ENCODE measurements at places on chromosomes 2 and 18.

DNA sequence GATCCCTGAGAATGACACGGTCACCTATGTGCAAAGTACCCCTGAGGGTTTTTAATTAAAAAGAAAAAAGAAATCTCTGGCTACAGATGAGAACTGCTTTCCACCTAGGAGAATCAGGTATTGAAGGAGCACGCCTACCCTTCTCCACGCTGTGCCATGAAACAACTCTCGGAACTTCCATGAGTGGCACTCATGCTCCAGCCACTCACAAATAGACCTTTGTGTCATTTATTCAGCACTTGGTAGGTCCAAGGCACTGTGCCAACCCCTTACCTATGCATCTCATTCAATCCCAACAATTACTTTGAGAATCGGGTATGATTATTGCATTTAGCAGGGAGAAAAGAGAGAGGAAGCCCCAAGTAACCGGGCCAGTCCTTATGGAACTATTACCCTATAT lies 44.9 kb upstream of the TTC39C start:
- no peak for DNase-seq

DNA sequence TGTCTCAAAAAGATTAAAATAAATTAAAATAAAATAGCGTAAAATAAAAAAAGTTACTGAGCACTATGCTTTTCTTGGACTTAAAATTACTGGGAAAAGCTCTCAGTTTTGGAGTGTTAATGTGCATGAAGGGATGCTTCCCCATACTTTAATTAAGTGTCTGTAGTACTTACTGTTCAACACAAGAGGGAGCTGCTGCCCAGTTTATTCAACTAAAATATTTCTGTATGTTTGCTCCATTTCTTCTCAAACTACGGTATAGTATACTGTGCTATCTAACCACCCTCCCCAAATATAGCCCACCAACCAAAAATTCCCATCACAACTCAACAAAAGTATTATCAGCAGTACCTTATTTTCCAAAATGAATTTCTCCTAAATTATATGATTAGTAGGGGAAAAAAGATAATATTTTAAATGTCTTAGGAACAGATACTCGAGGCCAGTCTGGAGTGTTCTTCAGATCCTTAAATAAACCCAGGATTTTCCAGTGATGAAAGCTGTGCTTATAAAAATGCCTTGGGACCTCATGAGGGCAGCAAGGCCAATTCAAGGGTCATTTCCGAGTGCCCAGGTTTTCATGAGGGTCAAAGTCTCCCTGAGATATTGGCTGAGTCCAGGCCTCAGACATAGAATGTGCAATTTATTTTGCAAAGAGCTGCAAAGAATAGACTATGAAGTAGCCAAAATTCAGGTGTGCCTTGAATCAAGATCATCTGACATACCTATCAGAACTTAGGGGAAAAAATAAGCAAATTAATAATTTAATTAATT lies 64.1 kb downstream of the CHRNA1 start:
- peak; percentile 67 for DNase-seq

DNA sequence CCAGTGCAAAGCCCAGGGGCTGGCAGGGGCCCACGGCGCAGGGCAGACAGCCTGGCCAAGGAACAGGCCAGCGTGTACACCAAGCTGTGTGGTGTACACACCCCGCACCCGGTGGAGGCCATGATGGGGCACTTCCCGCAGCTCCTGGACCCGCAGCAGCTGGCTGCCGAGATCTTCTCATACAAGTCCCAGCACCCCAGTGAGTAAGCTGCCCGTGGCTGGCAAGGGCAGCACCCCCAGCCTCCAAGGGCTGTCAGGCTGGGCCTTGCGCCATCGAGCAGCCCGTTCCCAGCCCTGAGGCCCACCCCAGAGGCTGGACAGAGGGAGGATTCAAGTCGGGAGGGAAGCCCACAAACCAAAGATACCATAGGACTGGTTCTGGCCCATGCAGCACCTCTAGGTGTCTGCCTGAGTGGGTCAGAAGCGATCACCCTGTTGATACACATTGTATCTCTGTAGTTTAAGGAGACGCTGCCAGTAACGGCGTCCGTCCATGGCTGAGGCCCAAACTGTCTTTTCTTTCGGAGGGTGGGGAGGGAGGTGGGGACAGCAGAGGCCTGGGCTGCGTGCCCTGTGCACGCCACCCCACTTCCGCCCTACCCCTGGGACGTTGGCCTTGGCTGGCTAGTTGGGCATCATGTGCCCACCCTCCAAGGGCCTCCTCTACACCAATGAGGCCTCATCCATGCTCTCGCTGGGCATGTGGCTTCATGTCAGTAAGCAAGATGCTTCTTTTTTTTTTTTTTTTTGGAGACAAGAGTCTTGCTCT lies 16.8 kb upstream of the MTERF4 start:
- DNase-seq = no peak

- no peak for DNase-seq
Measured at GRCh38 chr18:71523483-71524435, 1020.4 kb downstream of the CBLN2 start.

- DNase-seq = peak; percentile 6
Measured at GRCh38 chr2:157441072-157441454, 2.8 kb downstream of the CYTIP start.

GRCh38 chr2:13488965-13489364 lies 772.2 kb downstream of the TRIB2 start:
- DNase-seq = no peak

DNA sequence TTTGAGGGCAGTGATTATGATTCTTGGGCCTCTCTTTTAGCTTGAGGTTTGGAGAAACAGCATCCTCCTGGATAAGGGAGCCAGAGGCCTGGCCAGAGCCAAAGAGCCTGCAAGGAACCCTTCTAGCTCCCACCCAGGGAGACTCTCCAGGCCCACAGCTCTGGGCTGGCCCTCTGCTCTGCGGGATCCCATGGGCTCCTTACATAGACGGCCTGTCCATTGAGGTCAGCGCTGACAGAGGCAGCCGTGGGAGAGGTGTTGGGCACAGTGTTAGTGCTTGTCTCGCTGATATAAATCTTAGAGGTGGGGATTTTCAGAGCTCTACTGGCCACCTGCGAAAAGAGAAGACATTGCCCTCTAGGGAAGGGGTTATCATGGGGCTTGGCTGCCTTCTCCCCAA lies 67.2 kb downstream of the XDH start:
- DNase-seq = no peak

- no peak for DNase-seq
Measured at GRCh38 chr18:76621226-76621625, 126.2 kb upstream of the ZNF516 start.

- DNase-seq = no peak
Measured at GRCh38 chr2:236679884-236680860, 110.5 kb downstream of the ACKR3 start.

- no peak for DNase-seq
Measured at GRCh38 chr2:16227811-16228462, 287.6 kb downstream of the MYCN start.

GRCh38 chr2:1750933-1751766 lies 6.8 kb upstream of the PXDN start:
- DNase-seq = peak; percentile 12

- DNase-seq = no peak
Measured at GRCh38 chr2:185970148-185970852, 231.7 kb downstream of the FSIP2 start.

- DNase-seq = no peak
Measured at GRCh38 chr2:179233083-179233490, 31.5 kb downstream of the SESTD1 start.

GRCh38 chr2:950080-950966 lies at the start of gene SNTG2:
Gene SNTG2, plus strand, starts transcription at chr2:950849. Its CDS starts 148 bp downstream, at chr2:950997.
- no peak for DNase-seq

DNA sequence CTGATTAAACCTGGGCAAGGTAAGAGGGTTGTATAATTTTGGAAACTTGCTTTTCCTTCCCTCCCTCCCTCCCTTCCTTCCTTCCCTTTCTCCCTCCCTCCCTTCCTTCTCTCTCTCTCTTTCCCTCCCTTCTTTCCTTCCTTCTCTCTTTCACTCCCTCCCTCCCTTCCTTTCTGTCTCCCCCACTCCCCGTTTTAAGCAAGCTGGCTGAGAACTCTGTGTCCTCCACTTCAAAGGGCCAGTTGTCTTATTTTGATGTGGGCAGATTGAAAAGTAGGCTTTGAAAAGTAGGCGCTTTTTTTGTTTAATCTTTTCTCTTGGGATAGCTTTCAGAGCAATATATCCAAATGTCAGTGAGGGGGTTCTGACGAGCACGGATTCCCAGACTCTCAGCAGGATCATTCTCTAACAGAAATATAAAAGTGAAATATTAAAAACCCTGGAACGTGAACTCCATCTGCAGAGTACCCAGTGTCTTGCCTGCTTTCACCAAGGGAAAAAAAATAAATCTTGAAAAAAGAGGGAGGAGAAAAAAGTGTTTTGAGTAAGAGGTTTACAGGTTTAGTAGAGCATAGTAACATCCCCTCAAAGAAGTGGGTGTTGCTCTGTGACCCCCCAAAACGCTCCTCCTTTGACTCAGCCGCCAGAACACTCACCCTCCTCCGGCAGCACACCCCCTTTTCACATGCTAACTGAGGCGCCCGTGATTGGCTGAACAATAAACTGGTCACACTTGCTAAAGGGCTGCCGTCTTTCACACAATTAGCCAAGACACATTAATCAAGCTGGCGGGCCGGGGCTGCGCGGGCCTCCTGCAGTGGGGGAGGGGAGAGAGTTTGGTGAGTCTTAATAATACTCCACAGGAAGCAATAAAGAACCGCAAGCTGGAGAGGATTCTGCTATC lies 52.2 kb downstream of the CDK15 start:
- no peak for DNase-seq

Data from AML-193 (cell line).